Adrenal gland (tissue), 19 donors: ENCODE measurements at places on chromosomes 1 and 21. TPM values are rescaled to one million over a fixed set of nuclear protein-coding genes. Genes with fewer than 3 reads are reported as not detected.

GRCh38 chr1:195941795-195942194 lies 666.4 kb downstream of the KCNT2 start:
- DNase-seq: no peak

DNA sequence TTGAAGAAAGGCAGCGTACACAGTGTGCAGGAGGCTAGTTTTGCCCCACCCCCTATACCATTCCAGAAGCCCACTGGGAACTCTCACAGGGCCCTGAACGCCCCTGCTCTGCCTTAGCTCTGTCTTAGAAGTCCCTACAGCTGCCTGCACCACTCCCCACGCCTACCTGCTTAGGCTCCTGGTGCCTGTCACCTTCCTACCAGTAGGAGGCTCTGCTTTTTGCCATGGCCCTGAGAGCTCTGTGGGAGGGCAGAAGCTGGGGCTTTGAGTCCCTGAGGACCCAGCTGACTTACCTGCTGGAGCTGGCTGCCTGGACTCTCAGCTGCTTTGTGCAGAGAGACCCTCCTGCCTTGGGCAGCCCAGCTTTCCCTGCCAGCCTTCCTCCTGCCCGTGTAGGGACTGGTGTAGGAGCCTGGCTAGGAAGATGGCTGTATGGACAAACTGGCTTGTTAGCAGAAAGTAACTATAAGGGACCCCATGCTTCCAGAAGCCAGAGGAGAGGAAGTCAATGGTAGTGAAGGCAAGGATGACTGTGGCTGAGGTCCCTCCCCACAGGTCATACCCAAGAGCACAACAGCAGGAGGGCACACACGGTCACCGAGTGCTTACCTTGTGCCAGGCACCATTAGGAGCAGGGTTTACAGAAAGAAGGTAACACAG lies 9.8 kb upstream of the CELSR2 start:
- DNase-seq: peak; percentile 43

- no peak for DNase-seq
Observed at GRCh38 chr1:201662646-201663045, 123.7 kb downstream of the NAV1 start.

- peak; percentile 96 for DNase-seq
Observed at GRCh38 chr1:12208764-12209494, 20.9 kb upstream of the VPS13D start.

The TENT5C gene
- total RNA-seq: 2.1 TPM

DNA sequence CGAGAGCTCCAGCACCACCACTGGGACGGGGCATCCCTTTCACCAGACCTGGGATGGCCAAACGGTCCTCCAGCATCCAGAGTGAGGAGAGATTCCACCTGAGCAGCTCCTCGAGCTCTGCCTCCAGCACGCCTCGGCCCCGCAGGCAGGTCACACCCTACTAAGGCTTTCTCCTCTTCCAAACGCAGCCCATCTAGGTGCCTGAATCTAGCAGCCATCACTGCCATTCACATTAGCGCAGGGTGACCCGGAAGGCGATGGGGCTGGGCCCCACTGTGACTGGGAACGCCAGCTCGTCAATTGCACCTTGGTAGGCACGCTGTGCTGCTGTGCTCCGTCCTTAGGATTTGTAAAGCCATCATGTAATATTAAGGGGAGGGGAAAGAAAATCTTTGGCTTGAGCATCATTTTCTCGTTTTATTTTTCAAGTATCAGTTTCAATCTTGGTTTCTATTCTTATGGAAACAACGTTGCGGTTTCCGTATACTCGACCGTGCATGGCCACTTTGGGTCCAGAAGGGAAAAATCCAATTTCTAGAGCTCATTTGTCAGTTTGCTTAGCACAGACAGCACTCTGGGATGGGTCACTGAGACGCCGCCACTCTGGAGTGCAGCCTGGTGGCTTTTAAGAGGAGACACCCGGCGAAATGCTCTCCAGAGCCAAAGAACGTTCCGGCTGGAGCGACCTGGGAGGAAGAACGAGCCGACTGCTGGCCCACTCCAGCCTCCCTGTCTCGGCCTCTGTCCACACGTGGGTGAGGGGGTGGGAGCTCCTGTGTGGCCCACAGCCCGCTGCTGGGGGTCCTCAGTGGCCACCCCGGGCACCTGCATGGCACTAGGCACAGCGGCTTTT lies 173.6 kb downstream of the PRDM16 start:
- DNase-seq: no peak

GRCh38 chr1:172754609-172755008 lies 95.7 kb downstream of the FASLG start:
- no peak for DNase-seq

The SPTA1 gene
- total RNA-seq: 0.19 TPM

GRCh38 chr1:229116114-229116513 lies 154.8 kb upstream of the RAB4A start:
- no peak for DNase-seq

The NPL gene
- 6.0 TPM for total RNA-seq

DNA sequence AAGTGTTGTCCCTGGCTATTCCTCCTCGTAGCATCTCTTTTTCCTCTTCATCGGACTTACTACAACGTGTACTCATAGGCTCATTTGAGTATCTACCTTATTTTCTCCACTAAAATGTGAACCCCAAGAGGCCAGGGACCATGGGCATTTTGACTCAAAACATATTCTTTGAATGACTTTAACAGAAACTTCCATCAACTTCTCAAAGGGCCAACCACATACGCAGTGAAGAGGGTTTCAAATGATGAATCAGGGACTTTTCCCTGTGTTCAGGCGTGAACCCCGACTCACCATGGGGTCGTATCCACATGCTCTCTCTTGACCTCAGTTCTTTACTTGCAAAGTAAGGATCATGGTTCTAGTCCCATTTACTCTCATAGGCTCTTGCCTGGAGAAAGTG lies 20.2 kb upstream of the GPR137B start:
- DNase-seq: no peak

DNA sequence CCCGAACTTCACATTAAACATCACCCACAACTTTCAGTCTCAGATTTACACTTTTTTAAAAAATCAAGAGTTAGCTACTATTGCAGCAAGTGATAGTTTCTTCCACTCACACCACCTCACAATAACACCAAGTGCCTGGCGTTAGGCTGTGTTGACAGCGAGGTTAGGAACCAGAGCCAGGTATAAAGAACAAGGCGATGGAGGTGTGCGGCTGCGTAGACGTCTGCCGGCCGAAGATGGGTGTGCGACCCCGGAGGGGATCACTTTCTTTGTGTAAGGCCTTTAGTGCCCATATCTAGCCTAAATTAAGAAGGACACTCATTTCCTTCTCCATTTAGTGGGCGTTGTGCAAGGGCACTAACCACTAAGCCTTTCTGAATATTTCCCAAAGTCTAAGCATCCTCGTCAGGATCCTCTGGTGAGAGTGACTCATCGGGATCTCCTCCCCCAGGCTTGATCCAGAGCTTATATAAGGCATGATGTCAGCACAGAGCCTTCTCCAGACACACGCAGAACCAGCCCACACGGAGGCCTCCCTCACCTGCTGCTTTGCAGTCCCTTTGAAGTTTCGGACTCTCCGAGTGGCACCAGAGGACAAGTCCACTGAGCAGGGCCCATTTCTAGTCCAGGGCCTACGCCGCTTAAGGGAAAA lies 11.8 kb downstream of the NHLH2 start:
- peak; percentile 63 for DNase-seq

The RIIAD1 gene
- 5.0 TPM for total RNA-seq

GRCh38 chr1:74712881-74713280 lies 20.0 kb downstream of the CRYZ start:
- no peak for DNase-seq

The ILDR2 gene
- total RNA-seq: 0.67 TPM

DNA sequence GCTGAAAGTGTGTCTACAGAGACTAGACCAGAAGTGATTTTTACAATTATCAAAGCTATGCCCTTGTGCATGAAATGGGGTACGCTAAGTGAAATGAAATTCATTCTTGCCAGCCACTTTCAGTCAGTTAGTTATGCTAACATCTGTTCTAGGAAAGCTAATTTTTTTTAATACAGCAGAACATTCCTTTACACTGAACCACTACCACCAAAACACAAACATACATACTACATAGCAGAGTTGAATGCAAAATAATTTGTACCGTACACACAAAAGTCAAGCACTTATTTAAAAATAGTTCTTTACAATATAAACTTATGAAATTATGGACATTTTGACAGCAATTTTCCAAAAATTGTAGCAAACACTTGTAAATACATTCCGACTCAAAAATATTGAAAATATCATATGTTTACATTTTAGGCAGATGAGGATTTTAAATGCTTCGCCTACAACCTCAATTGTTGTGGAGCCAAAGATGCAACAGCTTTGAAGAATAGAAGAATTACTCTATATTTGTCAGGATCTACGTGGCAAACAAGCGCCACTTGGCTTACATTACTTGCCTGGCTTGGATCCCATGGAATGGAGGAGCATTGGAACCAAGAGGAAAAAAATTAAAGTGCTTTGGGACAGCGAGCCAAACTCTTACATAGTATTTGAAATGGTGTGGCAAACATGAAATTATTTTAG lies 30.6 kb downstream of the WLS start:
- no peak for DNase-seq

GRCh38 chr1:45370575-45370974 lies 30.3 kb upstream of the MUTYH start:
- DNase-seq: no peak

The ARHGEF10L gene
- total RNA-seq: 38.3 TPM

The SPRR1A gene
- total RNA-seq: not detected

- DNase-seq: no peak
Observed at GRCh38 chr1:30975217-30975616, 66.7 kb upstream of the SDC3 start.

The TEX35 gene
- total RNA-seq: not detected

DNA sequence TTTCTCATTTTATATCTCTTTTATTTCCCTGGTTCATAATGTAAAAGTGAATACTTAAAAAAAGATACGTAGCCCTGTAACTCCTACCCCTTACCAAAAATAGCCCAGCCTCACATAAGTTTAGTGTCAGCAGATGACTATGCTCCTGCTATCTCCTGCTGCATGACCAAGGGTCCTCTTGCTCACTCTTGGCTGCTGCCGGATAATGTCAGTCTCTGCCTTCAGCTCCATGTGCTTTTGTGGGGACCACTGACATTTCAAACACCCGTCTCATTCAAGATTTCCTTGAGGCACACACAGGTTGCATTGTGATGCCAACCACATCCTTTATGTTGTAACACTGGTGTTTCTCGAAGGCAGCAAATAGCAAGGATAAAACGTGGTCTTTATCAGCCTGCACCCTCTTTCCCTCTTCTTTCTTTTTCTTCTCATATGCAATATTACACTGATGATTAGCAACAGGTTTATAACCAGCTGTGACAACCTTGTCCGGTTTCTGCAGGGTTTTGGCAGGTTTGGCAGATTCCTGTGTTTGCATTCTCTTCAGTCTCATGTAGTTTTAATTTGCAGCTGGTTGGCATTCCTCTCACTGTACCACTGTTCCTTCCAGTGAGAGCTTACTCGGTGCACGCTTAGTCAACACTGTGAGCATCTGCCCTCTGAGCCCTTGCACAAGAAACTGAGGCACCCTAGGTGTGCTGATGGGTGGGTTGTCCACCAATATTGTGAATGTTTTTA lies 62.2 kb downstream of the ZNF684 start:
- no peak for DNase-seq

The BRINP3 gene
- total RNA-seq: not detected

DNA sequence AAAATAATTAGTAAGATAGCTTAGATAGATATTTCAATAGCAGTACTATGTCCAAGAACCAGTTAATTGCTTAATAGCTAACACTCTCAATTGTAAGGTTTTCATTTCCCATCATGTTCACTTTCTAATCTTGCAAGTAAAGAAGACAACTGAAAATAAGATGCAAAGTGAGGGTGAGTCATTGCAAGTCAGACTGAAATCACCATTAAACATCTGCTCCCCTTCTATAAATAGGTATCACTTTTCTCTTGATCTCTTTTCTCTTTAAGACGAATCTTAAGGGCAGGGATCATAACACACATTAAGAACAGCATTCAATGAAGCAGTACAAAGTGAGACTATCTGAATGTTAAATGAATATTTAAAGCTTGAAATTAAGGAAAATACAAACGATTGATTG lies 40.4 kb downstream of the UBR4 start:
- no peak for DNase-seq

DNA sequence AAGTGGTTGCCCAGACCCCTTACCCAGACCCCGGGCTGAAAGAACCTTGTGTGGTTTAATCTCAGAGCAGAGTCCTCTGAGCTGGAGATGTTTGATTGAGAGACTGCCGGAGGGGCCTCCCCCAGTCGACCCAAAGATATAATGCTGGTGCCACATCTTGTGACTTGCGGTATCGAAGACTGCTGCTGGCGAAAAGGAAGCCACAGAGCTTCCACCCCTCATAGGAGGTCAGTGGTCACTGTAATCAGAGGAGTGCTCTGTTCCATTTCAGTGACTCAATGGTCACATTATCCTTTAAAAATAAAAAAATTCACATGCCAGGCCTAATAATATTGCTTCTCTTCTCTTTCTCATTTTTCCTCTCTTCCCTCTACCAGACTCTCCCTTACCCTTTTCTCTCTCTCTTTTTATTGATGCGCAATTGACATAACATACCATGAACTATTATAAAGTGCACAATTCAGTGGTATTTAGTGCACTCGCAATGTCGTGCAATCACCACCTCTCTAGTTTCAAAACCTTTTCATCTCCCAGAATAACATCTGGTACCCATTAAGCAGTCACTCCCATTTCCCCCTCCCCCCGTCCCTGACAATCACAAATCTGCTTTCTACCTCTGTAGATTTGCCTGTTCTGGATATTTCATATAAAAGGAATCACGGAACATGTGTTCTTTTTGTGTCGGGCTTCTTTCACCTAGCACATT lies 52.6 kb upstream of the LYST start:
- no peak for DNase-seq

DNA sequence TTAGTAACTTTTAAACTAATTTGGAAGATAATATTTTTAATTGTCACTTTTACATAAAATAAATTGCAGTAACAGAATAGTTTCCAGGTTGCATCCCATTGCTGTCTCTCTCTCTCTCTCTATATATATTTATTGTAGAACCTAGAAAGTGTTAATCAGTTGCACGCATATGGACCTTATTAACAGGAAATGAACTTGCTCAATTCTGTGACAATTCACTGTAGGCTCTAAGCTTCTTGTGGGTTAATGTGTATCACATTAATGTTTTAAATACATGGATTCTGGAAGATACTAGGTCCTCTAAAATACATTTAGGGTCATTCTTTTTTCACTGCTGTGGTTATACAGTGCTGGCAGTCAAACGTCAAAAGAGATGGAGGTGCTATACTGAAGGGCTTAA lies 33.1 kb downstream of the LRRC71 start:
- no peak for DNase-seq
